ENCODE measurements at places on chromosomes 13 and 19.

DNA sequence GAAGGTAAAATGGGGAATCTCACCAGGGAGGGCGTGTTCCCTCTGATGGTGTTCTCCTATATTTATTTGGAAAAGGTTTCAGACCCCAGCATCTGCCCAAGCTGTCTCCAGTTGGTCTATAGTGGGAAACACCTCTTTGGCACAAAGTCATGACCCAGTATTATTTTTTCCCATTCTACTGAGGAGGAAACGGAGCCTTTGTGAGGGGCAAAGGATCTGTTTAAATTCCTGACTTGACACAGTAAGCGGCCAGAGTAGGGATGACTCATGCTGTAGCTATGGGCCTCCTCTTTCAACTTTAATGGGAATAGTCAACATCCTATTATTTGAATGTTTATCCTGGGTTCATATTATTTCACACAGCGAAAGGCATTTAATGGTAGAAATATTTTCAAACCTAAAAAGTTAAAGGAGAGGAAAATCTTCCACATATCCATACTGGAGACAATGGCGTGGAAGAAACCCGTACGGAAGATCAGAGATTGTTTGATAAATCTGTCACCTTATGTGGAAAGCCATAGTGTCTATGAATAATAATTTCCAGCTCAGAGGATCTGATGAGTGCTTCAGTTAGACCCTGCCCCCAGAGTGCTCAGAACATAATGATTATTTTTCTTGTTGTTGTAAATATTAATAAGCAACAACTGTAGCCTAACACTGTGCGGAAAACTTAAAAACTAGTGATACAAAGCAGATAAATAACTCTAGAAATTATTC is 126.0 kb downstream of the FOXO1 start:
- H3K36me3 ChIP-seq, result no peaks in the 10 kb centered on the region
- peaks cover 23% of the 10 kb centered on the region for H3K4me1 ChIP-seq
- H3K27me3 ChIP-seq, result no peaks in the 10 kb centered on the region
- no peak overlapping the region for H3K4me3 ChIP-seq
- H3K27ac ChIP-seq, result peak overlapping the region; percentile 50
- DNase-seq, result no peak

DNA sequence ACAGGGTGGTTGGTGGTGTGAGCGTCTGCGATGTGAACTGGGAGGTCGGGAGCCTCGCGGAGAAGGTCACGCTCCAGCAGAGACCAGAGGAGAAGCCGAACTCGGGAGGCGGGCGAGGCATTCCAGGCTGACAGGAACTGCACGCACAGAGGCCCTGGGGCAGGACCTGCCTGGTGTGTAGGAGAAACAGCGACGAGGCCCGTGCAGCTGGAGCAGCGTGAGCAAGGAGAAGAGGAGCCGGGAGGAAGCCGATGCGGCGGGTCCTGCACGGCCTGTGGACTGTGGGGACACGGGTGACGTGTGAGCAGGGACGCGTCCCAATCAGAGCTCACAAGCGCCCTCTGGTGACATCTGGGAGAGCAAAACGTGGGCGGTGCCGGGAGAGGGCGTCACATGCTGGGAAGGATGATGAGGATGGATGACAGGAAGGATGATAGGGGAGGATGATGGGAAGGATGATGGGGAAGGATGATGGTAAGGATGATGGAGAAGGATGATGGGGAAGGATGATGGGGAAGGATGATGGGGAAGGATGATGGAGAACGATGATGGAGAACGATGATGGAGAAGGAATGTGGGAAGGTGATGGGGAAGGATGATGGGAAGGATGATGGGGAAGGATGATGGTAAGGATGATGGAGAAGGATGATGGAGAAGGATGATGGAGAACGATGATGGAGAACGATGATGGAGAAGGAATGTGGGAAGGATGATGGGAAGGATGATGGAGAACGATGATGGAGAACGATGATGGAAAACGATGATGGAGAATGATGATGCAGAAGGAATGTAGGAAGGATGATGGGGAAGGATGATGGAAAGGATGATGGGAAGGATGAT is 16.1 kb upstream of the MADCAM1 start:
- peaks cover 5% of the 10 kb centered on the region for H3K4me1 ChIP-seq
- peak overlapping the region; percentile 45 for H3K4me3 ChIP-seq
- peak overlapping the region; percentile 4 for H3K27ac ChIP-seq
- H3K36me3 ChIP-seq, result no peaks in the 10 kb centered on the region
- peaks cover 24% of the 10 kb centered on the region for H3K27me3 ChIP-seq

- H3K36me3 ChIP-seq, result peaks cover 36% of the 10 kb centered on the region
- H3K27me3 ChIP-seq, result no peaks in the 10 kb centered on the region
- peak overlapping the region; percentile 58 for H3K27ac ChIP-seq
- H3K4me1 ChIP-seq, result peaks cover 28% of the 10 kb centered on the region
- DNase-seq, result no peak
These were observed 2.3 kb downstream of the RAD23A start for GRCh38 chr19:12947702-12948611.

DNA sequence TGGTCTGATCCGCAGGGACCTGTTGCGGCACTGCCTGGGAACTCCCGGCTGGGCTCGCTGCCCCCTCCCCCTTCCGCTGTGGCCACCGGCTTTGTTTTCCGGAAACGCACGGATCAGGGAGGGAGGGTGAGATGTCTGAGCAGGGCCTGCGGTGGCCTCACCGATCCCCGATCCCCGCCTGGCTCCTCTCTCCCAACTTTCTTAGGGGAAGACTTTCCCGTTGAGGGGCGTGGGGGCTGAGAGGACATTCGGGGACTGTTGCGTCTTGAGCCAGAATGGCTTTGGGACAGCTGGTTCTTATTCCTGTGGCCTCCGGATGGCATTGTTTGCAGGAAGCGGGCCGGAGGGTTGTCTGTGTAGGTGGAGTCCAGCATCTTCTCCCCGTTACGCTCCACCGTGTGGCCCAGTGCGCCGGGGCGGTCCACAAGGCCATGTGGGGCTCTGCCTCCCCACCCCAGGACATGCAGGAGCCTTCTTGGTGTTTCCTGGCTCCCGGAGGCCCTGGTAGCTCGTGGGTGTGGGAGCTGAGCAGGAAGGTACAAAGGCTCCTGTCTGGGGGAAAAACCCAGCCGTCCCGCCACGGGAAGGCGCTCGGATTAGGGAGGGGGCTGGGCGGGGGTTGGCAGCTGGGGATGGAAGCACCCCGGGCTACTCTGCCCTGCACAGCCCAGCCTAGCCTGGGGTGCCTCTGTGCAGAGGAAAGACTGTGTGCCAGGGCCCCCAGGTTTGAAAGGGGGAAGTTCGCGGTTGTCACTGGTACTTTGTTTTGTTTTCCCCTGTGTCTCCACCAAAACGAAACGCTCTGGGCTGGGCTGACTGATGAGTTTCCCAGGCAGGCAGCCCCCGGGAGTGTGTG is 1.3 kb downstream of the CSNK1G2 start:
- DNase-seq, result peak; percentile 81
- no peaks in the 10 kb centered on the region for H3K36me3 ChIP-seq
- H3K27me3 ChIP-seq, result no peaks in the 10 kb centered on the region
- peak overlapping the region; percentile 88 for H3K4me3 ChIP-seq
- peak overlapping the region; percentile 96 for H3K27ac ChIP-seq
- H3K4me1 ChIP-seq, result peaks cover 26% of the 10 kb centered on the region

DNA sequence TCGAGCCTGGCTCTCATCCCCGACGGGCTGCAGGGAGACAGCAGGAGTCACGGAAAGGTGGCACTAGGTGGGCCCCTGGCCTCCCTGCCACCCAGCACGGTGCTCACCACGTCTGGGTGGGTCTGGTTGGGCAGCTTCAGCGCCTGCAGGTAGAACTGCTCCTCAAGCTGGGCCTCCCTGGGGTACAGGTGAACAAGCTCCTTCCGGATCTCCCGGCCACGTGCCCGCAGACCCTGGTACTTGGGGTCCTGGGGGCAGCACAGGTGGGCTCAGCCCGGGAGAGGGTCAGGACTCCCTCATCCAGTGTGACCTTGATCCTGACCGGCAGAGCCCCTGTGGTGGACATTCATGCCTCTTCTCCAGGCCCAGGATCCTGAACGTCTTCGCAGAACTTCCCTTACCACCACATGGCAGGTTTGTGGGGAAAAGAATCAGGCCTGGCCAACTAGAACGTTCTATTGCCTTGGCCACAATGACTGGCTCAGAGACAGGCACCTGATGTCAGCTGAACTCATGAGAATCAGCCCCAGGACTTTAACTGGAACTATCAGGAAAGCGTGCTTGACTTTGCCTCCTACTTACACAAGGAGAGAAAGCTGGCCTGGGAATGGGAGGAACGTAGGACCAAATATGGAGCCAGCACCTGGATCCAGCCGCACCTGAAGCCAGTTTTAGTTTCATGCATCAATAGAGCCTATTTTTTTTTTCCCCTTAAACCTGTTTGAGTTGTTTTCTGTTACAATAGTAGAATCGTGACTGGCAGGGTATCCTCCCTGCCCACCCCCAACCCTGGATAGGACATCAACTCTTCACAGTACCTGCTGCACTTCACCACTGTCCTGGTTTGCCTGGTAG is 8.9 kb downstream of the SARS2 start:
- no peak overlapping the region for H3K4me3 ChIP-seq
- H3K4me1 ChIP-seq, result no peaks in the 10 kb centered on the region
- H3K36me3 ChIP-seq, result peaks cover 25% of the 10 kb centered on the region
- DNase-seq, result no peak
- no peak overlapping the region for H3K27ac ChIP-seq

GRCh38 chr13:44840131-44840530 is 149.1 kb downstream of the NUFIP1 start:
- no peaks in the 10 kb centered on the region for H3K4me1 ChIP-seq
- no peaks in the 10 kb centered on the region for H3K36me3 ChIP-seq

GRCh38 chr19:32830231-32831014 is 39.1 kb downstream of the SLC7A9 start:
- no peaks in the 10 kb centered on the region for H3K4me1 ChIP-seq
- DNase-seq, result no peak
- H3K27me3 ChIP-seq, result no peaks in the 10 kb centered on the region
- H3K4me3 ChIP-seq, result no peak overlapping the region
- H3K36me3 ChIP-seq, result no peaks in the 10 kb centered on the region
- H3K27ac ChIP-seq, result no peak overlapping the region

DNA sequence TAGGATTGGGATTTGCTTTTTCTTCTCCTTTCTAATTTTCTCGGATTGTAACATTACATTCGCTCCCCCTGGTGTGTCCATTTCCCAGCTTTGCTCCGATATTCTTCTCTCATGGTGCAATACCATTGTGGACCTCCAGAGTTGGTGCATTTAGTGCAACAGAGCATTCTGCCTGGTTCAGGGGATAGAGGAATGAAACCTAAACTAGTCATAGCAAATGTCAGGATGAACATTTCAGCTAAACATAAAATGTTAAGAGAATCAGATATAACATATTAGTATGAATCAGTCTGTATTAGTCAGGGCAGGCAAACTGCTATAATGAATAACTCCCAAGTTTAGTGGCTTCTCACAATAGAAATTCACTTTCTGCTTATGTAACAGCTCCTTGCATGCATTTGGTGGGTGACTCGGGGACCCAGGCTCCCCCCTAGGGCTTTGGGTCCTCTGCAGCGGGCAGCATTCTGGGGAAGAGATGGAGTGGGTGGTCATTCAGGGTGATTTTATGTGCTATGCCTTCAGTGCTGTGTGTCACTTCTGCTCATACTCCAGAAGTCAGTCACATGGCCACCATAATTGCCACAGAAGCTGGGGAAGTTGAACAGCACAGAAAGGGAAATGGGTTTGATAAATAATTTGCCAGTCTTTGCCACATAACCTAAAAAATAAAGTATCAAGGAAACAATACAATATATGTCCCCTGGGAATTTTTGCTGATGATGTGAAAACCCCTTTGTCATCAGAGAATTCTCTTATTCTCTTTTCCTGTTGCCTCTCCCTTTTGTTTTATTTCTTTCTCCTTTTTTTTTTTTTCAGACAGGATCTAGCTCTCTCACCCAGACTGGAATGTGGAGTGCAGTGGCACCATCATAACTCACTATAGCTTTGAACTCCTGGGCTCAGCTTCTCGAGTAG is 111.0 kb downstream of the HSPH1 start:
- H3K27ac ChIP-seq, result no peak overlapping the region
- no peaks in the 10 kb centered on the region for H3K36me3 ChIP-seq
- H3K4me3 ChIP-seq, result no peak overlapping the region
- DNase-seq, result no peak

GRCh38 chr13:25059958-25060357 is 36.0 kb upstream of the PABPC3 start:
- no peaks in the 10 kb centered on the region for H3K36me3 ChIP-seq
- no peaks in the 10 kb centered on the region for H3K4me1 ChIP-seq
- no peak overlapping the region for H3K27ac ChIP-seq
- no peaks in the 10 kb centered on the region for H3K27me3 ChIP-seq
- H3K4me3 ChIP-seq, result no peak overlapping the region
- no peak for DNase-seq

DNA sequence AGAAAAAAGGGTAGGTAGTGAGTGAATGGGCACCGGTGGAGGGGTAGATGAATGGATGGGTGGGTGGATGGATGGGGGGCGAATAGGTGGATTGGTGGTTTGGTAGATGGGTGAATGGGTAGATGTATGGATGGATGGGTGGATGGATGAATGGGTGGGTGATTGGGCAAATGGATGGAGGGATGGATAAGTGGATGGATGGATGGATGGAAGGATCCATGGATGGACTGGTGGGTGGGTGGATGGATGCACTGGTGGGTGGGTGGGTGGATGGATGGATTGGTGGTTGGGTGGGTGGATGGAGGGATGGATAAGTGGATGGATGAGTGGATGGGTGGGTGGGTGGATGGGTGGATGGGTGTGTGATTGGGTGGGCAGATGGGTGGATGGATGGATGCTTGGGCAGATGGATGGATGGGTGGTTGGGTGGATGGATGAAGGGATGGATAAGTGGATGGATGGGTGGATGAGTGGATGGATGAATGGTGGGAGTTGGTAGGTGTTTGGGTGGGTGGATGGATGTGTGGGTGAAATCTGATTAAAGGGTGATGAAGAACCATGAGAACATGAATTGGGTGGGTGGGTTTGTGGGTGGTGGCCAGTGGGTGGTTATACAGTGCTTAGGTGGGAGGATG is 2.3 kb downstream of the ANKRD24 start:
- peaks cover 12% of the 10 kb centered on the region for H3K4me1 ChIP-seq
- DNase-seq, result no peak
- no peak overlapping the region for H3K27ac ChIP-seq
- no peak overlapping the region for H3K4me3 ChIP-seq

DNA sequence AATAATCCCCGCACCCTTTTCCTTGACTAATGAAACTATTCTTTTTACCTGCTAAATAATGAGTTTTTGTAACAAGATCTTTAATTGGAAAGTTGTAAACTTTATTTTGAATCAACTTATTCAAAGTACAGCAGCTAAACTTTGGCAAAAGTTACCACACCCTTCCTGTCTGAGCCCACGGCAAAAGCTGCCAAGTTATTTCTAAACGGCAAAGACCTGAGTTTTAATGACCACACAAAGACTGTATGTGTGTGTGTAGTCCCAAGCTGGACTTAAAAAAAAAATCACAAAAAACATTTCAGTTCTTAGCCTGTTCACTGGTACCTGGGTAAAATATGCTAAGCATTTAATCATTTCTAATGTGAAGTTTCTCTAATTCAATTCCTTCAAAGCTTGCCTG is 60.7 kb downstream of the ZAR1L start:
- DNase-seq, result no peak
- H3K36me3 ChIP-seq, result peaks cover 4% of the 10 kb centered on the region
- H3K4me1 ChIP-seq, result peaks cover 39% of the 10 kb centered on the region
- H3K27ac ChIP-seq, result peak overlapping the region; percentile 69
- no peak overlapping the region for H3K4me3 ChIP-seq

Measured in mesothelial cell of epicardium (in vitro differentiated cells).